Spinal cord (tissue), 10 donors: ENCODE measurements at places on chromosomes 11 and 22. TPM values are rescaled to one million over a fixed set of nuclear protein-coding genes. Genes with fewer than 3 reads are reported as not detected.
A peak's percentile ranks its signal among the peaks of the same experiment; 100 is the strongest.

- no peak for DNase-seq
Observed at GRCh38 chr22:49535126-49535525, 292.5 kb downstream of the BRD1 start.

GRCh38 chr11:115716601-115717529 is 212.7 kb upstream of the CADM1 start:
- DNase-seq = peak; percentile 91

PHRF1 gene
- 25.8 TPM for polyA plus RNA-seq

DNA sequence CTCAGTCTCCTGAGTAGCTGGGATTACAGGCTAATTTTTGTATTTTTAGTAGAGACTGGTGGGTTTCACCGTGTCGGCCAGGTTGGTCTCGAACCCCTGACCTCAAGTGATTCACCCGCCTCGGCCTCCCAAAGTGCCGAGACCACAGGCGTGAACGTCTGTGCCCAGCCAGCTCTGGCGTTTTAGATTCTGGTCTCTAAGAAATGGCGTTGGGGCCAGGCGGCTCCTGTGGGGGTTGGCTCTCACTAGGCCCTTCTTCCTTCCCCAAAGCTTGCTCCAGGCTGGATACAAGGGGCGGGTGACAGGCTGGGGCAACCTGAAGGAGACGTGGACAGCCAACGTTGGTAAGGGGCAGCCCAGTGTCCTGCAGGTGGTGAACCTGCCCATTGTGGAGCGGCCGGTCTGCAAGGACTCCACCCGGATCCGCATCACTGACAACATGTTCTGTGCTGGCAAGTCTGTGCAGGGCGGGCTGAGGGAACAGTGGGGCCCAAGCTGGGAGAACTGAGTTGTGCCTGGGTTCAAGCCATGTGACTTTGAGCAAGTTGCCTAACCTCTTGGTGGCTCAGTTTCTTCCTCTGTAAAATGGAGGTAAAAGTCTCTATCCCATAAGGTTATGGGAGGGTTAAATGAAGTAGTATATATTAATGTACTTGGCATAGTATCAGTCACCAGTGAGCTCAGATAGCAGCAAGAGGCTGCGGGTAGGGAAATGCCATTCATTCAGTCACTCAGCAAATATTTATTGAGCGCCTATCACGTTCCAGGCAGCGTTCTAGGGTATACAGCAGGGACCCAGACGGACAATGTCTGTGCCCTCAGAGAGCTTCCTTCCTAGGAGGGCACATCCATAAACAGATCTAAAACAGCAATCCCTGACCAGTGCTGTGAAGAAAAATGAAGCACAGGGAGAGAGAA is 10.4 kb downstream of the F2 start:
- DNase-seq = no peak

- no peak for DNase-seq
Observed at GRCh38 chr11:46345881-46346484, 1.3 kb upstream of the DGKZ start.

DNA sequence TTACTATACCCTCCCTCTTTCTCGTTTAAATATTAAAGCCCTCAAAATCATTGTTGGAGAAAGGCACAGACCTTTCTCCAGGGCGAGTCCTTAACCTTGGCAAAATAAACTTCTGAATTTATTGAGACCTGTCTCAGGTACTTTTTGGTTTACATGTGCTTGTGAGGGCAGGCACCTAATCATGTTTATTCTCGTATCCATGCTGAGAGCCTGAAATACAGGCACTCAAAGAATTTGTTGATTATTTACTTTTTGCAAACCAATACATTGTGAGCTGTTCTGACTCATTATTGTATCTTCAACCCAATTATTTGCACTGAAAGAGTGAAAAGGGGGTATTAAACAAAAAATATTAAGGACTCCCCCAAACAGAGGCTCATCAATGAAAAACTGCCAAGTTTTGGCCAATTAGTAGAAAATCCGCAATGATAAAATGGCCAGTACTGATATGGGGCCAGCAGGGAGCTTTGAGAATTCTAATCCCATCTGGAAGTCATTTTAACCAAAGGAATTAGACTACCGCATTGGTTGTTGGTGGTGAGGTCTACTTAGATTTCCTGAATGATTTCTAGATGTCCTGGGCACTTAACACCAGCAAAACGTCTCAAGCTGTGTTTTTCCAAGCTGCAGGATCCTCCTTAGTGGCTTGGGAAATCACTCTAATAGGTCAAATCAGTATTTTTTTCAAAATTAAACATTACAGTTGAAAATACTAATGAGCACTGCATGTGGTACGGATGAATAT is 157.3 kb downstream of the SWAP70 start:
- no peak for DNase-seq

PTGDR2 gene
- polyA plus RNA-seq = 3.2 TPM

DNA sequence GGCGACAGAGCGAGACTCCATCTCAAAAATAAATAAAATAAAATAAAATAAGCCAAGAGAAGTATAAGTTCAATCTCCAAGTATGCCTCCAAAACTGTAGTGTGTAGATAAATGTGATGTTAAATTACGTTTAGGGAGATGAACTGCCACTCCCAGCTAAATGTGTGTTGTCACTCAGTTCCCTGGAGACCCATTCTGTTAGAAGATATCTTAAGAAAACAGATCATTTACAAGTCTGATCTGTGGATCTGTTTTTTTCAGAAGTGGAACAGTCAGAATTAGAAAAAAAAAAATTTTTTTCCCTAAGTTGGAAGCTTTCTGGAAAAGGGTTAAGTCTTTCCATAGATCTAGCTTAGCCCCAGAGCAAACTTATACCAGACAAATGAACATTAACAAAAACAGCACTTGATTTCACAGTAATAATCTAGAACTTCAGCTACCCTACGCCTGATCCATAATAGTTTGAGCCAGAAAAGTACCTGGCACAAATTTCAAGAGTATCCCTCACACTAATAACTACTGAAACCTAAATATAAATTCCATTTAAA is 18.2 kb downstream of the CELF1 start:
- DNase-seq = no peak

DNA sequence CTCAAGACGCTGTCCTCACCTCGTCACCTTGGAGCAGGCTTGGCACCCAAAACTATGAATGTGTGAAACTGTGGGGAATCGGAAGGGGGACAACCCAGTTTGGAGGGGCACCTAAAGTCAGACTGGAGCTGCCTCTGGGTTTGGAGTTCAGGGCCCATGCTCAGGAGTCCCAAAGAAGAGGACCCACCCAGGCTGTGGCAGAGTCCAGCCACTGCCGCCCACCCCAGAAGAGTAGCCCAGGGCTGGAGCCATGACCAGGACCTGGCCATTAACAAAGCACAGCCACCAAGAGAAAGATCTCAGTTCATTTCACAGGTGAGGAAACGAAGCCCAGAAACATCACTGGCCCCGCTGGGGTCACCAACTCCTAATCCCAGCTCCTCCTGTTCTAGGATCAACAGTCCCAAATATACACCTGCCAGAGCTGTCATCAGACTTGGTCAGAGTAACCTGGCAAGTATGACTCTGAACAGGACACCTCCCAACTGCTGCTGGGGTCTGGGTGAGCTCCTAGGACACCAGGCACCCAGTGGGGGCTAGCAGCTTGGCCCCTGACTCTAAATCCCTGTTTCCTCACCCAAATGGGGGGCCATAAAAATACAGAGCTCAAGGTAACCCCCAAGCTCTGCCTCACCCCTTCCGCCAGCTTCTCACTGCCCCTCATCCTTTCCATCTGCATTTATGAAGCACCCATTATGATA is 2.7 kb downstream of the RAB3IL1 start:
- no peak for DNase-seq

- peak; percentile 94 for DNase-seq
Observed at GRCh38 chr11:113314389-113315301, at the start of gene TTC12. Gene TTC12, plus strand, starts transcription at chr11:113314583. Its CDS starts 1,675 bp downstream, at chr11:113316258.

SNX15 gene
- polyA plus RNA-seq = 32.4 TPM

ATP6V1E1 gene
- 140 TPM for polyA plus RNA-seq

OOSP2 gene
- not detected for polyA plus RNA-seq

TRIM49 gene
- polyA plus RNA-seq = not detected

GRCh38 chr11:77470504-77470903 is 3.4 kb downstream of the PAK1 start:
- no peak for DNase-seq

DNA sequence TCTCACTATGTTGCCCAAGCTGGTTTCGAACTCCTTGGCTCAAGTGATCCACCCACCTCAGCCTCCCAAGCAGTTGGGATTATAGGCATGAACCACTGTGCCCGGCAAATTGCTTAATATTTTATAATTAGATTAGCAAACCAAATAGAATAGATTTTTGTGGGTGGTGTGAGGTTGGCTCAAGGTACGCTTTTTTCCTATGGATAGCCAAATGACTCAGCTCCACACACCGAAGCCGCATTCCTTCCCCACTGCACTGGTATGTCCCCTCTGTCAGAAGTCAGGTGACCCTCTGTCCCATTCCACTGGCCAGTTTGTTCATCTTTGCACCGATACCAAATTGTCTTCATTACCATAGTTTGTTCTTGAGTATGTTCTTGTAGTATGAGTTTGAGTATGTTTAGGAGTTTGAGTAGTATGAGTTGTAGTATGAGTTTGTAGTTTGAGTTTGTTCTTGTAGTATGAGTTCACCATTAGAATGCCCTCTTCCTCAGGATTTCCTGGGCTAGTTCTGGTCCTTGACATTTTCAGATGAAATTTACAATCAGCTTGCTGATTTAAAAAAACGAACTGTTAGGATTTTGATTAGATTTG is 19.4 kb downstream of the SUSD2 start:
- no peak for DNase-seq

GRCh38 chr11:32905028-32905667 is 12.5 kb downstream of the QSER1 start:
- no peak for DNase-seq

BRSK2 gene
- polyA plus RNA-seq = 95.0 TPM

- no peak for DNase-seq
Observed at GRCh38 chr11:96021901-96022650, 98.2 kb upstream of the MTMR2 start.

- peak; percentile 29 for DNase-seq
Observed at GRCh38 chr11:86288776-86289507, 13.1 kb upstream of the HIKESHI start.

- peak; percentile 83 for DNase-seq
Observed at GRCh38 chr22:42317008-42317407, 46.6 kb upstream of the TCF20 start.

- no peak for DNase-seq
Observed at GRCh38 chr11:116535994-116536393, 236.8 kb downstream of the BUD13 start.

DNA sequence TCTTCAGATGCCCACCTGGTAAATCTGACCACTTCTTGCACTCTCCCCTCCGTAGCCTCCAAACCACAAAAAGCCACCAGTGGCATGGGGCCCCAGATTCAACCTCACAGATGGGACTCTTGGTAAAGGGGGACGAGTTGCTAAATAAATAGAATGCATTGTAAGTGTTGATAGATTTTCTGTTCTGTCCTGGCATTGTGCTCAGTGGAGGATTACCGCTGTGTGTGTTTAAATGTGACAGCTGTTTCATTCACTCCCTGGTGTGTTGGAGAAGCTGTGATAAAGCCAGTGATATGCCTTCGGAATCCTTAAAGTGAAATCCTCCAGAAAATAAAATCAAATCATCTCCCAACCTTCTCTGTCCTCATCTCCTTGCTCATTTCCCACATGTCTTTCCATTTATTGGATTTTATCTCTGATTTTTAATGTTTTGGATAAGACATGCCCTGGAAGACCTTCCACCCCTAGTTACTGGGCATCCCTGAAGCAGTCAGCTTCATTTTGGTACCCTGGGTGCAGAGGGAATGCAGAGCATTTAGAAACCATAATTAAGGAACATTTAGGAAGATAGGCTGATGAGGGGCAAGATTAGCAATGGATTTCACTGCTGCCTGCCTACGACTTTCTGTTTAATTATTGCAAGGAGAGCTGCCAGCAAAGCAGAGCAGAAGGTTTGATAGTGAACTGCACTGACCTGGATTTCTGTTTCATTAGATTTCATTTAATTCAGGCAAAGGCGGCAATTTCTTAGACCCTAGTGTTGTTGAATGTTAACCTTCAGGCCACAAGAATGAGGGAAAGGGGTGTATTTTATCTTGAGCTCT is 460.9 kb upstream of the KIRREL3 start:
- DNase-seq = peak; percentile 55

- no peak for DNase-seq
Observed at GRCh38 chr11:56890584-56891305, 98.0 kb upstream of the OR5AK2 start.

- DNase-seq = no peak
Observed at GRCh38 chr11:131666006-131666405, 295.6 kb downstream of the NTM start.

DNA sequence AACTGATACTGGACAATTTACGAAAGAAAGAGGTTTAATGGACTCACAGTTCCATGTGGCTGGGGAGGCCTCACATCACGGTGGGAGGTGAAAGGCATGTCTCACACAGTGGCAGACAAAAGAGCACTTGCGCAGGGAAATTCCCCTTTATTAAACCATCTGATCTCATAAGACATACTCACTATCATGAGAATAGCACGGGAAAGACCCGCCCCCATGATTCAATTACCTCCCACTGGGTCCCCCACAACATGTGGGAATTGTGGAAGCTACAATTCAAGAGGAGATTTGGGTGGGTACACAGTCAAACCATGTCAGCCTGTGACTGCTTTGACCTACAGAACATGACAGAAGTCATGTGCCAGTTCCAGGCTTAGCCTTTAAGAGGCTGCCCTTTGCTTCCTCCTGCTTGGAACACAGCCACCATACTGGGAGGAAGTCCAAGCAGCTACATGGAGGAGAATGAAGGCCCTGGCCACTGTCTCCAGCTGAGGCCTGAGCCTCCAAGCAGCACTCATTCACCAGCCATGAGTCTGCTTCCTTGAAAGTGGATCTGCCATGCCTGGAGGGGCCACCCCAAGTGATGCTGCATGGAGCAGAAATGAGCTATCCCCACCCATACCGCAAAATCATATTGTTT is 10.9 kb upstream of the GAL start:
- no peak for DNase-seq

GRCh38 chr11:109619498-109619897 is 197.5 kb downstream of the C11orf87 start:
- no peak for DNase-seq

RASD2 gene
- polyA plus RNA-seq = 12.0 TPM

TUBA8 gene
- polyA plus RNA-seq = 24.7 TPM

GRCh38 chr11:83976086-83976485 is 689.9 kb upstream of the CCDC90B start:
- no peak for DNase-seq

ARHGAP1 gene
- 67.6 TPM for polyA plus RNA-seq

GRCh38 chr11:14376920-14377319 is 17.9 kb upstream of the RRAS2 start:
- DNase-seq = no peak

DNA sequence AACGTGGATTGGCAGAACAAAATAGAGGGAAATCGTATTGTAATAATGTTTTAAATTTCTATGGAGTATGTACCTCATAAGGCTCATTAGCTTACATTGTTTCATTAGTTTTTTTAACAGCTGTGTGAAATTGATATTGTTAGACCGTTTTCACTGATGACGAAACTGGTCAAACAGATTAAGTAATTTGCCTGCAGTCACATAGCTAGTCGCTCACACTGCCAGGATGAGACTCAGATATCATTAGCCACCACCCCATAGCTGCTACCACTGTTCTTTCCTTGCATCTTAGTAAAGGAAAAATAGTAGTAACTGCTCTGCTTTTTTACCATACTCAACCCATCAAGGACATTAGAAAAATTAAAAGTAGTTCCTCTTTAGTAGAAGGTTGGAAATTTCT is 64.0 kb downstream of the DKK3 start:
- no peak for DNase-seq
